ENCODE measurements at places on chromosomes 2 and 18. TPM values are rescaled to one million over a fixed set of nuclear protein-coding genes. Genes with fewer than 3 reads are reported as not detected.
A peak's percentile ranks its signal among the peaks of the same experiment; 100 is the strongest.

Gene IL1RN
- total RNA-seq, result 44.3 TPM

GRCh38 chr2:233996000-233996399 is 54.5 kb upstream of the SPP2 start:
- DNase-seq, result no peak

Gene LYPD6B
- total RNA-seq, result not detected

DNA sequence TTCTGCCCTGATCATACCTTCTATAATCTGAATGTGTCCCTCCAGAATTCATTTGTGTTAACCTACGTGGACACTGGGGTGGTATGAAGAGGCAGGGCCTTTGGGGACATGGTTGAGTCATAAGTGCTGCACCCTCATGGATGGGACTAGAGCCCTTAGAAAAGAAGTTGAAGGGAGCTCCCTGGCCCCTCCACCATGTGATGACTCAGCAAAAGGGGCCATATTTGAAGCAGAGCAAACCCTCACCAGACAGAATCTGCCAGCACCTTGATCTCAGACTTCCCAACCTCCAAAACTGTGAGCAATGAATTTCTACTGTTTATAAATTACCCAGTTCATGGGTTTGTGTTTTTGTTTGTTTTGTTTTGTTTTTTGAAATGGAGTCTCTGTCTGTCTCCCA is 33.4 kb upstream of the CD207 start:
- no peak for DNase-seq

DNA sequence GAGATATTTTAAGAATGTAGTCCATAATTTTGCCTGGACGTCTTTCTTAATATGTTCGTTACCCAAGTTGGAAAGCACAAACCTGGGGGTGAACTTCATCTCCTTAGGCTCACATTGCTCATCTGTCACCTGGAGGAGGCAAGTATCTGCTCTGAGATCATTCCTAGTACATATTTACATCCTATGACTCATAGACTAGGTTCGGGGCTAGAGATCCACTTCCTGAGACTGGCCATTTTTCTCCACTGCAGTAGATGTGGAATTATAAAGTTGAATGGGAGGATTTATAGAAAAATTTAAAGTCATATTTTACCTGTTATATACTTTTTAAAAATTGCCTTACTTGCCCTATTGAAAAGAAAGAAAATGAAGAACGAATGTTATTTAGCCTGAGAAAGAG is 77.5 kb upstream of the PROKR1 start:
- DNase-seq, result no peak

DNA sequence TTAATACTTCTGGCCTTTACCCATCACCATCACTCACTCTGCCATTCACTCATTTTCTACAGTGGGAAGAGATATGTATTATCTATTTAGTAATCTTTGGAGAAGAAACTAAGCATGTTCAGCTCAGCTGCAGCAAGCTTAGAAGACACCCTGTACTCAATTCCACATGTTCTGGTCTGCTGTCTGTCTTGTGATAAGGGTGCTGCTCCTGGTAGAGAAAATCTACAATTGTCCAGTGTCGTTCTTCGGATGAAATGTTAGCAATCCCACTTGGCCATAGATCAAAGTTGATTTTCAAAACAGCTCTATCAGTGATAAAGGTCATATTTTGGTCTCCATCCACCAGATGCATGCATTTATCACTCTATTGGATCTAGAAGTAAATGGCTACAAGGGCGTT is 337.1 kb downstream of the LRRTM4 start:
- no peak for DNase-seq

GRCh38 chr2:47048801-47049480 is 106.2 kb downstream of the STPG4 start:
- DNase-seq, result no peak

DNA sequence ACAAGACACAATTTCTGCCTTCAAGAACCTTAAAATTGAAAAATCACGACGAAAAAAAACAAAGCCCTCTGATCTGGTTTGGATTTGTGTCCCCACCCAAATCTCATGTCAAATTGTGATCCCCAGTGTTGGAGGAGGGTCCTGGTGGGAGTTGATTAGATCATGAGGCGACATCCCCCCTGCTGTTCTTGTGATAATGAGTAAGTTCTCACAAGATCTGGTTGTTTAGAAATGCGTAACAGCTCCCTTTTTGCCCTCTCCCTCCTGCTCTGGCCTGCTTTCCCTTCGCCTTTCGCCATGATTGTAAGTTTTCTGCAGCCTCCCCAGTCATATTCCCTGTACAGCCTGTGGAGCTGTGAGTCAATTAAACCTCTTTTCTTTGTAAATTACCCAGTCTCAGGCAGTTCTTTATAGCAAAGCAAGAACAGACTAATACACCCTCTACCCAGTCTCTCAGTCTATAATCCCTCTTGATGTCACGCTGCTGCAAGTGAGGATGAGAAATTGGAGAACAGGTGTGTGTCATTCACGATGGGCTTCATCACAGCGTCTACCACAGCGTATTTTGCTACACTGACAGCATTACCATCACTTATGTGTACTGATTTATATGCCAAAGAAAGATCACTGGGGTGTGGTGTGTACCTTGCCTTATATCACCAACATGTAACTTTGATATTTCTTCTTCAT is 330.7 kb downstream of the MTX2 start:
- DNase-seq, result no peak

DNA sequence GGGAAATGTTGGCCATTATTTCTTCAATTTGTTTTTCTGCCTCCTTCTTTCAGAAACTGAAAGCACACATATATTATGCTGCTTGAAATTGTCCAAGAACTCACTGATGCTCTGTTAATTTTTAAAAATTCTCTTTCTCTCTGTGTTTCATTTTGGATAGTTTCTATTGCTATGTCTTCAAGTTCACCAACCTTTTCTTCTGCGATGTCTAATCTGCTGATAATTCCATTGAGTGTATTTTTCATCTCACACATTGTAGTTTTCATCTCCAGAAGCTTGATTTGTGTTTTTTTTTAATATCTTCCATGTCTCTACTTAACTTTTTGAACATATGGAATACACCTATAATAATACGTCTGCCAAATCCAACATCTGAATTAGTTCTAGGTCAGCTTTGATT is 98.1 kb upstream of the TGFA start:
- no peak for DNase-seq

DNA sequence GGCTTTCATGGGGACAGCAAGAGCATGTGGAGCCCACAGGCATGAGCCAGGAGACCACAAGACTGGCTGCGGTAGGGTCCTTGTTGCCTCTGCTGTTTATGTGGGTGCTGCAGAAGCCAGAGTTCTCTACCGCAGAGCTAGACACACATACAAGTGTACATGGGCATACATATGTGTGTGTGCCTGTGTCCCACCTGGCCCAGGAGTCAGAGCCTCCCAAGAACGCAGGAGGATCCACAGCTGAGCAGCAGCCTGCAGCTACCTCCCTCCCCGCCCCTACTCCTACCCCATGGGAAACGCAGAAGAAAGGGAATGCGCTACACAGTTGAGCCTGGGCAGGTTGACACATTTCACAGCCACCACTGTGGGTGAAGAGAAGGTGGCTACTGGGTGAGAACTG is 438.1 kb upstream of the SMIM21 start:
- DNase-seq, result no peak

Gene ANKRD30B
- not detected for total RNA-seq

DNA sequence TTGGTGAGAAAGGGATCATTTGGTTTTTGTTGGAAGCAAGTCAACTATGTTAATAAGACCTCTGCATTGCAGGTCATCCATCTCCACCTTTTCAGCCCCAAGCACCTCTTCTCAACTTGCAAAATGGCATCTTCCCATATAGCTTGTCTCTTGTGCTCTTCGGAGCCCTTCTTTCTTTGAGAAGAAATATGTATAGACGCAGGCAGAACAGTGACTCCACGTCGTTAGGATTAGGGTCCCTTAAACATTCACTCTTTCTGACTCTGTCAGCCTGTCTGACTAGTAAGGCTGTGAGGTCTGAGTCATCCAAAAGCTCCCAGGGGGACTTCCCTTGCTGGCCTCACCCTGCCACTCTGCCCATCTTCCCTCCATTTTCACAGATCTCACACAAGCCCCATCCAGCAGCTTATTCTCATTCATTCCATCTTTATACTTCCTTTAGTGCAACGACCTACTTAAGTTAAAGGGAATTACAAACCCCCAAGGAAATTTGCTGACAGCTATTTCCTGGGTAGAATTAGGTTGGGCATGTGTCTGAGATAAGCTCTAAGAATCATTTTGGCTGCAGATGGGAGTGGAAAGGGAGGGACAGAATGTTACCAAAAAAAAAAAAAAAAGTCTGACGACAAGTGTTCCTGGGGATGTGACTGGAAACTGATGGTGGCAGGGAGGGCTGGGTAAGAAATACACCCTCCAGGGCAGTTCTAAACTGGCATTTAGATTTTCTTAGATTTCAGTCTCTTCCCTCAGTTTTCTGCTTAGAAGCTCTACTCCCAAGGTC is 37.7 kb upstream of the MEX3C start:
- DNase-seq, result peak; percentile 69

DNA sequence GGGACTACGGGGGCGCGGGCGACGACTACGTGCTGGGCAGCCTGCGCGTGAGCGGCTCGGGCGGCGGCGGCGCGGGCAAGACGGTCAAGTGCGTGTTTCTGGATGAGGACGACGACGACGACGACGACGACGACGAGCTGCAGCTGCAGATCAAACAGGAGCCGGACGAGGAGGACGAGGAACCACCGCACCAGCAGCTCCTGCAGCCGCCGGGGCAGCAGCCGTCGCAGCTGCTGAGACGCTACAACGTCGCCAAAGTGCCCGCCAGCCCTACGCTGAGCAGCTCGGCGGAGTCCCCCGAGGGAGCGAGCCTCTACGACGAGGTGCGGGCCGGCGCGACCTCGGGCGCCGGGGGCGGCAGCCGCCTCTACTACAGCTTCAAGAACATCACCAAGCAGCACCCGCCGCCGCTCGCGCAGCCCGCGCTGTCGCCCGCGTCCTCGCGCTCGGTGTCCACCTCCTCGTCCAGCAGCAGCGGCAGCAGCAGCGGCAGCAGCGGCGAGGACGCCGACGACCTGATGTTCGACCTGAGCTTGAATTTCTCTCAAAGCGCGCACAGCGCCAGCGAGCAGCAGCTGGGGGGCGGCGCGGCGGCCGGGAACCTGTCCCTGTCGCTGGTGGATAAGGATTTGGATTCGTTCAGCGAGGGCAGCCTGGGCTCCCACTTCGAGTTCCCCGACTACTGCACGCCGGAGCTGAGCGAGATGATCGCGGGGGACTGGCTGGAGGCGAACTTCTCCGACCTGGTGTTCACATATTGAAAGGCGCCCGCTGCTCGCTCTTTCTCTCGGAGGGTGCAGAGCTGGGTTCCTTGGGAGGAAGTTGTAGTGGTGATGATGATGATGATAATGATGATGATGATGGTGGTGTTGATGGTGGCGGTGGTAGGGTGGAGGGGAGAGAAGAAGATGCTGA is 1.4 kb downstream of the SOX11 start:
- DNase-seq, result no peak

Gene SLC14A1
- 6.2 TPM for total RNA-seq

Gene FLACC1
- 3.7 TPM for total RNA-seq

Gene ESPNL
- 0.19 TPM for total RNA-seq

- DNase-seq, result no peak
These were observed 143.4 kb downstream of the NDUFA10 start for GRCh38 chr2:239881561-239882320.

DNA sequence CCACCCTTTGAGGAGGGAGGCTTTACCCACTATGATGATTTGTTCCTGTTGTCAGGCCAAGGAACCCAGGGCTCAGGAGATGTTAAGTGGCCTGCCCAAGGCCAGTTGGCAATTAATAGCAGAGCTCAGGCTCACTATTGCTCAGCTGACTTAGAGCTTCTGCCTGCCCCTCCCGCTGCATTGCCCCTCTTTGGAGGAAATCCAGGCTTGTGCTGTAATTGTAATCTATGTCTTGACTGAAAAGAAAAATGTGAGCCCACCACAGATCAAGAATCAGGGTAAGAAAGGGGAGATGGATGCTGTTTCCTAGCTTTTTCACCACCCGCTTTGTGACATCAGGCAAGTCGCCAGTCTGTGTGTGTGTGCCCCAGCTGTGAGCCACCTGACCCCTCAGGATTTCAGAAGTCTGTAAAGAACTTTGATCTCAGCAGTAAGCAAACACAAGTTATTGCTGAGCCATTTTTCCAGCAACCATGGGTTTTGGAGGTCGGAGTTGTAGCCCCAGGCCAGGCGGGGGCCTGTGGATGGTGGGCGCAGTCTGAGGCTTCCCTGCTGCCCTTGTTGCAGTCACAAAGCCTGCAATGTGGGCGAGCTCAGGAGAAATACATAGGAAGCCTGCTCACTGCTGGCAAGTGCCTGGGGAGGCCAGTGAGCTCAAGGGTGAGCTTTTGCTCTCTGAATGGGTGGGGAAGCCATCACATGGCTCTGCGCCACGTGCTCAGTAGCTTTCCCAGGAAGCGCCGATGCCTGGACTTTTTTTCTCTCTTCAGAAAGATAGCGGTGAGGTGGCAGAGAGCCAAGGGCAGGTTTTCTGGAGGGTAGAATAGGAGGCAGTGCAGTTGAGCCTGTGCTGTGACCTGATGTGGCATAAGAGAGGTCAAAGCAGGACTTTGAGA is 6.1 kb downstream of the CABLES1 start:
- DNase-seq, result no peak

DNA sequence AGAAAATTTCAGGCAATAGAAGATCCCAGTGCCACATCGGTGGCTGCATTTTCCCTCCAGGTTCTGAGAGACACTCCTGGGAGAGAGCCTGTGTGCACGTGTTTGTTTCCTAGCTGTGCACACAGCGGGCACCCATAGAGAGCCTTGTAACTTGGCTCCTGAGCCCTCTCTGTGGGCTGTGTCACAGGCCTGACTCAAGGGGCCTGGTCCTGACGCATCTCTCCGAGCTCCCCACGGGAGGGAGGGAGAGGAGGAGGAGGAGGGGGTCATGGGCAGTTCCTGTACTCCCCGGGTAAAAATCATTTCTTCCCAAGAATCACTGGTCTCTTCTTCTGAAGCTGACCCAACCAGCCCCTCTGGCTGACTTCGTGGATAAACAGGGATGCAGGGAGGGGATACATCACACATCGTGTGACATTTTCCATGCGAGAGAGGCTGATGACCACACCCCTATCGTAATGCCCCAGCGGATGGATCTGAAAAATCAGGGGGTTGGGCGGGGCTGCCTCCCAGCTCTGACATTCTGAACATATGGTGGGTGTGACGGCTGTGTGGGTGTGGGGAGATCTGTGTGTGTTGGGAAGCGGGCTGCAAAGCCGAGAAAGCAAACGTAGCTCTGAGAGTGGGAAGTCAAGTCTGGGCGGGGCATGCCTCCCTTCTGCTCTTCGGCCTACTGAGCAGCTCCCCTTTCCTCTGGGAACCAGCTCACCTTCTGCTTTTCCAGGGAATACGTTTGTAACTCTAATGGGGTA is 308.3 kb upstream of the HS6ST1 start:
- no peak for DNase-seq

Measured in activated T-cell treated with anti-CD3 and anti-CD28 coated beads, Interleukin-2, amount 50 U/mL, for 72 hours (primary cell).